Sigmoid colon (tissue), 7 donors: ENCODE measurements at places on chromosomes 5 and 9. TPM values are rescaled to one million over a fixed set of nuclear protein-coding genes. Genes with fewer than 3 reads are reported as not detected.

GRCh38 chr9:134360897-134361296, 34.6 kb downstream of the RXRA start:
- DNase-seq = no peak
- H3K36me3 ChIP-seq = no peaks in the 10 kb centered on the region
- H3K4me3 ChIP-seq = no peak overlapping the region
- H3K4me1 ChIP-seq = peaks cover 47% of the 10 kb centered on the region
- H3K27me3 ChIP-seq = no peaks in the 10 kb centered on the region
- H3K27ac ChIP-seq = no peak overlapping the region

The CCDC183 gene
- total RNA-seq = not detected

DNA sequence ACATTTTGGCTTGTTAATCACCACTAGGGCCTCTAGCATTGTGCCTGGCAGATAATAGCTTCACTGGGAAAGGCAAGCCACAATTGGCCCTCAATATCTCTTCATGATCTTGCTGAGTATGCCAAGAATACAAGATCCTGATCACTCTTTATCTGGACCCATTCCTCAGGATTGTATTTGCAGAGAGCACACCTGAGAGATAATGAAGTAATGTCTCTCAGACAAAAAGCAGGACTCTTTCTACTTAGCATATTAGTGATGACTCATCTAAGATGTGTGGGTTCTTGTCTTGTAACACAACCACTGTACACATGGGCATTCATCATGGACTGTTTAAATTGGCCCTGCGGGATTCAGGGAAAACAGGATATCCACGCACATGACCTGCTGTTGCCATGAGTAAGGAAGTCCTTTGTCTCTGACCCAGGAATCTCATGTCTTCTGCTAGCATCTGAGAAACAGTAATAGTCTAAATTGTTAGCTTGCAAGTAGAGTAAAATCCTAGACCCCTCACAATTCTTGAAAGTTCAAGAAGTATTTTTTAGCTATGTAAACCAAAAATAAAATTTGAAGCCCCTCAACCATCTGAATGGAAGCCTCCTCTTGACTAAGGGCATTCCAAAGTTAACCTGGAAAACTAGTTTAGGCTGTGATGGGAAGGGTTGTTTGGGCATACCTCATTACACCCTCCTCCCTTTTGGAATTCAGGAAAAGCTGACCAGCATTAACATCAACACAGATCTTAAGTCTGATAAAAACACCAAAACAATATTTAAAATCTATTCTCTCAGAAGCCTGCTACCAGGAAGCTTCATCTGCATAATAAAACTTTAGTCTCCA, 28.0 kb upstream of the NFIL3 start:
- DNase-seq = no peak
- no peak overlapping the region for H3K4me3 ChIP-seq
- H3K27me3 ChIP-seq = no peaks in the 10 kb centered on the region
- H3K4me1 ChIP-seq = no peaks in the 10 kb centered on the region

The OR1Q1 gene
- not detected for total RNA-seq

DNA sequence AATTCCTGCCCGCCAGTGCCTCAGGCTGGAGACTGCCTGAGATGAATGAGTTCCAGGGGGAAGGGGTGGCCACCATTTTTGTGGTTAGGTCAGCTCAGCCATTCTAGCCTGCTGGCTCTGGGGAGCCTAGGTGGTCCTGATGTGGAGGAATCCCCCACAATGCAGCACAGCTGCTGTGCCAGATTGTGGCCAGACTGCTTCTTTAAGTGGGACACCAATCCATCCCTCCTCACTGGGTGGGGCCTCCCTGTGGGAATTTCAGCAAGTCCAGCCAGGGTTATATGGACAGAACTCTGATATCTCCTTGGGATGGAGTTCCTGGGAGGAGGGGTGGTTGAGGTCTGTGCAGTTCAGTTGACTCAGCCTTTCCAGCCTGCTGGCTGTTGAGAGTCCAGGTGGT, 51.2 kb upstream of the DAP start:
- no peaks in the 10 kb centered on the region for H3K4me1 ChIP-seq
- no peaks in the 10 kb centered on the region for H3K27me3 ChIP-seq
- DNase-seq = no peak
- H3K4me3 ChIP-seq = no peak overlapping the region
- no peak overlapping the region for H3K27ac ChIP-seq
- H3K36me3 ChIP-seq = no peaks in the 10 kb centered on the region

The LIX1 gene
- total RNA-seq = 2.4 TPM

The KCNN2 gene
- 1.8 TPM for total RNA-seq

GRCh38 chr9:12166518-12166917, 526.7 kb upstream of the TYRP1 start:
- H3K4me1 ChIP-seq = no peaks in the 10 kb centered on the region
- H3K36me3 ChIP-seq = no peaks in the 10 kb centered on the region
- no peak for DNase-seq
- no peaks in the 10 kb centered on the region for H3K27me3 ChIP-seq
- no peak overlapping the region for H3K4me3 ChIP-seq
- H3K27ac ChIP-seq = no peak overlapping the region

DNA sequence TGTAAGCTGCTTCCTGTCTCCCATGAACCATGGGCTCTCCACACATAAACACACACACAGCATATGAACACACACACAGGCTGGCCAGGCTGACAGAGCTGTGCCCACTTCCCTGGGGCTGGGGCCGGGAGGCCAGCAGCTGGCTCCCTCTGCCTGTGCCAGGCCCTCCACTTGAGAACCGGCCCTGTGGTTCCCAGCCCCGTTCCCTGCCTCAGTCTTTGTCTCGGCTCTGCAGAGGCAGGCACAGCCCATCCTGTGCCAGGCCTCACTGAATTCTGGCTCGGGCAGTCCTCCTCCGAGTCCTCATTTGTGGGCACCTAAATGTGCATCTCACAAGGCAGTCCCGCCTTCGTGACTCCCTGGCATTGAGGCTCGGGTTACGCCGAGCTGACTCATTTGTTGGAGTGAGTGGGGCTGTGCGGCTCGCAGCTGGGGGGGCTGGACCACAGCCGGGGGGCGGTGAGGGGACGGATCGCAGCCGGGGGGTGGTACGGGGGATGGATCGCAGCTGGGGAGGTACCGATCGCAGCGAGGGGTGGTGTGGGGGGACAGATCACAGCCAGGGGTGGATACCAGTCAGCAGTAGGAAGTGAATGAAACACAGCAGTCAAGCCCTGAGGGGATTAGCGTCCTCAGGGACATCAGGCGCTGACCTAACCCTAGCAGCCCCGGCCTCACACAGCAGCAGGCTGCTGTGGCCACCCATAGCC, 72.3 kb downstream of the PSMB7 start:
- peak overlapping the region; percentile 55 for H3K27ac ChIP-seq
- H3K36me3 ChIP-seq = peaks cover 37% of the 10 kb centered on the region
- DNase-seq = peak; percentile 89
- peak overlapping the region; percentile 26 for H3K4me3 ChIP-seq

GRCh38 chr5:14261856-14262611, 118.9 kb downstream of the TRIO start:
- peak overlapping the region; percentile 82 for H3K27ac ChIP-seq
- H3K4me3 ChIP-seq = no peak overlapping the region
- H3K27me3 ChIP-seq = no peaks in the 10 kb centered on the region
- DNase-seq = no peak

GRCh38 chr9:98867429-98868168, 60.1 kb downstream of the GALNT12 start:
- no peaks in the 10 kb centered on the region for H3K36me3 ChIP-seq
- DNase-seq = peak; percentile 93
- no peaks in the 10 kb centered on the region for H3K27me3 ChIP-seq
- peak overlapping the region; percentile 49 for H3K27ac ChIP-seq

The CCDC192 gene
- not detected for total RNA-seq

- H3K36me3 ChIP-seq = no peaks in the 10 kb centered on the region
- DNase-seq = no peak
Measured at GRCh38 chr9:95506428-95506677, 10.4 kb downstream of the PTCH1 start.

GRCh38 chr5:7667216-7667767, 183.6 kb downstream of the CFAP90 start:
- no peak overlapping the region for H3K27ac ChIP-seq
- no peaks in the 10 kb centered on the region for H3K36me3 ChIP-seq
- DNase-seq = no peak
- no peaks in the 10 kb centered on the region for H3K4me1 ChIP-seq
- H3K4me3 ChIP-seq = no peak overlapping the region

- H3K36me3 ChIP-seq = no peaks in the 10 kb centered on the region
- DNase-seq = no peak
- H3K27ac ChIP-seq = no peak overlapping the region
- no peak overlapping the region for H3K4me3 ChIP-seq
- no peaks in the 10 kb centered on the region for H3K27me3 ChIP-seq
- no peaks in the 10 kb centered on the region for H3K4me1 ChIP-seq
Measured at GRCh38 chr5:121870489-121870888, 18.8 kb downstream of the FTMT start.

The PRDM9 gene
- total RNA-seq = not detected

The BSPRY gene
- 0.36 TPM for total RNA-seq

The ZNF462 gene
- 33.8 TPM for total RNA-seq

GRCh38 chr5:116668390-116668789, 93.8 kb upstream of the SEMA6A start:
- no peaks in the 10 kb centered on the region for H3K36me3 ChIP-seq
- no peak overlapping the region for H3K27ac ChIP-seq
- H3K4me1 ChIP-seq = no peaks in the 10 kb centered on the region
- no peak for DNase-seq
- H3K4me3 ChIP-seq = no peak overlapping the region

- no peak overlapping the region for H3K27ac ChIP-seq
- H3K27me3 ChIP-seq = peaks cover 6% of the 10 kb centered on the region
- peaks cover 15% of the 10 kb centered on the region for H3K4me1 ChIP-seq
- DNase-seq = no peak
Measured at GRCh38 chr5:115813719-115814118, 2.7 kb downstream of the CDO1 start.

DNA sequence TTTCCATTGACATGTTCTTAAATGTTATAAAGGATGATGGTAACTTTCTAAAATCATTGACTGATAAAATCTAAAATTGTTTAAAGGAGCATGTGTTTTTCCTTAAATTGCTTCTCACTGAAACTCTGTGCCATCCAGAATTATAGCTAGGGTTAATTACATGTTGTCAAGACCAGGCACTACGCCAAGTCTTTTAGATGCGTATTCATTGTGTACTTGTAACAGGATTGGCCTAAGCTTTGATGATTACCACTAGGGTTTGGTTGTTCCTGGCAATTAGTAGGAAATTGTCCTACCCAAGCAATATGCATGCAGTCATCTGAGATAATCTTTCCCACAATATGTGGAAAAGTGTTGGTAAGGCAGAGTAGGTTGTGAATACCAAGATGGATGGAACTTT, 43.8 kb downstream of the PRKACG start:
- no peaks in the 10 kb centered on the region for H3K27me3 ChIP-seq
- H3K4me3 ChIP-seq = no peak overlapping the region
- no peak for DNase-seq
- no peaks in the 10 kb centered on the region for H3K36me3 ChIP-seq

DNA sequence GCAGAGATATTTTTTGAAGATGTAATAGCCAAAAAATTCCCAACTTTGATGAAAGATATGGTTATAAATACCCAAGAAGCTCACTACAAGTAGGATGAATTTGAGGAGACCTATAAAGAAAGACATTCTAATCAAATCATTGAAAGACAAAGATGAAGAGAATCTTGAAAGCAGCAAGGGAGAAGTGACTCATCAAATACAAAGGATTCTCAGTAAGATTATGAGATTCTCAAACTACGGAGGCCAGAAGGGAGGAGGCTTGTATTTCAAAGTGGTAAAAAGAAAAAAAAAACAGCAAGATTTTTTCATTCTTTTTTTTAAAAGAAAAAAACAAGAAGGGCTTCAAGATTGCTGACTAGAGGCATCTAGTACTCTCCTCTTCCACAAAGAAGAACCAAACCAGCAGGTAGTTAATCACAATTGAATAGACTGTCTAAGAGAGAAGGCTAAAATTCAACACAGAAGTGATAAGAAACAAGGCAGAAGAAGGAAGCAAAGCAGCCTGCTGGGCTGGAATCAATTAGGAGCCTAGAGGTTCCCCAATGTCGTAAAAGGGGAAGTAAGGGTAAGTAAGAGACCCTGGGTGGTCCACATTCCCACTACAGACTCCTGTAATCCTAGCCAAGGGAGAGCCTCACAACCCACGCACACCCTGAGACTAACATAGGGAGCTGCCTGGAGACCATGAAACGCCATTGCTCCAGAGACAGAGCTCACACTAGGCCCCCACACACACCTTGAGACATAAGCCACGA, 59.1 kb upstream of the NIPAL4 start:
- peaks cover 7% of the 10 kb centered on the region for H3K4me1 ChIP-seq
- no peak for DNase-seq
- no peak overlapping the region for H3K27ac ChIP-seq
- no peaks in the 10 kb centered on the region for H3K27me3 ChIP-seq

GRCh38 chr5:173240091-173241050, 5.4 kb upstream of the NKX2-5 start:
- H3K27ac ChIP-seq = no peak overlapping the region
- H3K27me3 ChIP-seq = peaks cover 98% of the 10 kb centered on the region
- H3K4me1 ChIP-seq = peaks cover 31% of the 10 kb centered on the region
- H3K4me3 ChIP-seq = no peak overlapping the region
- H3K36me3 ChIP-seq = no peaks in the 10 kb centered on the region

DNA sequence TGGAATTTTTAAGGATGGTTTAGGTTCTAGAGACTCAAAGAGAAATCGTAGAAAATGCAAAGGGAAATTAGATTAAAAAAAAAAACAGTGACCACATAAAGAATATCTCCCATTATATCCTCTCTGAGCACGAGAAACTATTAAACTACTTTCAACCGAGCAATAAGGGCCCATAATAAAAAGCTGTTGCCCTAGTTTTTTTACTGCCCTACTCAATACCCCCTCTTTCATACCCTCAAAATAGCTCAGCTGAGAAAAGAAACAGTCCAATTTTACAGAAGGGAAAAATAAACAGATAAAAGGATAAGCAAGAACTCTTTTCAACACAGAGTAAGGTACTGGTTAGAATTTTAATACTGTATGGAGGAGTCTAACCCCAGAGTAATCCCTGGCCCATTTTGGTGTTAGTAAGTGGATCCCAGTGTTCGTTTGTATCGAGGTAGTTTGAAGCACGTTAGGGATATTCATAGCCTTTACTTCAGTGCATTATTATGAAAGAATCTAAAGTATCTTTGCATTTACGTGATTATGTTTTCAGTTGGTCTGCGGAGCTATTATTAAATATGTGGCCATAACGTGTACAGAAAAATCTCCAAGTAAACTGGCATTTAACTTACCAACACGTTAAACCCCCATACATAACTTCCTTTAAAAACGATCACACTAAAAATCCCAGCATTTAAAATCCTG, 980 bp upstream of the RHOBTB3 start:
- peak overlapping the region; percentile 89 for H3K27ac ChIP-seq
- peak overlapping the region; percentile 92 for H3K4me3 ChIP-seq
- peaks cover 28% of the 10 kb centered on the region for H3K4me1 ChIP-seq
- H3K27me3 ChIP-seq = no peaks in the 10 kb centered on the region
- no peaks in the 10 kb centered on the region for H3K36me3 ChIP-seq

DNA sequence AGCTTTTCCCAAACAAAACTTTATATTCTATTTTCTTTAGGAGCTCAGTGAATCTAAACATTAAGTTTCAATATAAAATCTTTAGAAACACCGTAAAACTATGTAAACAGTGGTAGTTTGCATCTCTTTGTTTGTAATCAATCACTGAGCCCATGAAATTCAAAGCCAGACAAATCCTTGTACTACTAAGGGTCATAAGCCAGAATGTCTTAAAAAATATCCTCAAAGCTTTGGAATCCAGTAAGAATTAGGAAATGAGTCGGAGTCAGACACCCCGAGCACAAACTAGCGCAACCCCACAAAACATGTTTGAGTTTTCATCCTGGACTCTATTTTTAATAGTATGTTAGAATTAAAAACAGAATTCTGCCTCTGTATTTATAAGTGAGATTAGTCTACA, 153.8 kb downstream of the HSPA4 start:
- no peak for DNase-seq
- H3K4me1 ChIP-seq = no peaks in the 10 kb centered on the region
- no peak overlapping the region for H3K4me3 ChIP-seq
- peaks cover 16% of the 10 kb centered on the region for H3K27me3 ChIP-seq

The FGF10 gene
- total RNA-seq = 25.9 TPM
